CD4-positive, alpha-beta T cell treated with Interleukin-1 beta for 1 hour (primary cell): ENCODE measurements at places on chromosomes 11 and 22.

GRCh38 chr22:40498420-40499208 is 128.2 kb downstream of the SGSM3 start:
- DNase-seq, result no peak

- no peak for DNase-seq
These were observed 10.5 kb downstream of the PLAAT4 start for GRCh38 chr11:63547061-63547460.

DNA sequence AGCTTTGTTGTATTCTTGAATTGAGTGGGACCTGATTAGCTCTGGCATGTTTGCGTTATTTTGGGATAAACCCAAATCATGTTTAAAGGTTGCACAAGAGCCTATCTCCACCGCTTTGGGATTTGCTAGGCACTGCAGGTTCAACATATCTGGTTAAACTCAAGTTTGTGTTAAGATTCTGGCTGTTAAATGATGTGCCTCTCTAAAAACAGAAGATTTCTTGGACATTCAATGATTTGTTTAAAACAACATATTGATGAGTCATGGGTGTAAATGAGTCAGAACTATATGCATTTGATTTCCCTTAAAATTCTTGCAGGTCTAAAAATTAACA is 67.4 kb downstream of the AMOTL1 start:
- DNase-seq, result no peak

- no peak for DNase-seq
These were observed 116.5 kb upstream of the MTNR1B start for GRCh38 chr11:92852946-92853345.

GRCh38 chr11:65774525-65775306 is 6.1 kb downstream of the AP5B1 start:
- DNase-seq, result no peak

DNA sequence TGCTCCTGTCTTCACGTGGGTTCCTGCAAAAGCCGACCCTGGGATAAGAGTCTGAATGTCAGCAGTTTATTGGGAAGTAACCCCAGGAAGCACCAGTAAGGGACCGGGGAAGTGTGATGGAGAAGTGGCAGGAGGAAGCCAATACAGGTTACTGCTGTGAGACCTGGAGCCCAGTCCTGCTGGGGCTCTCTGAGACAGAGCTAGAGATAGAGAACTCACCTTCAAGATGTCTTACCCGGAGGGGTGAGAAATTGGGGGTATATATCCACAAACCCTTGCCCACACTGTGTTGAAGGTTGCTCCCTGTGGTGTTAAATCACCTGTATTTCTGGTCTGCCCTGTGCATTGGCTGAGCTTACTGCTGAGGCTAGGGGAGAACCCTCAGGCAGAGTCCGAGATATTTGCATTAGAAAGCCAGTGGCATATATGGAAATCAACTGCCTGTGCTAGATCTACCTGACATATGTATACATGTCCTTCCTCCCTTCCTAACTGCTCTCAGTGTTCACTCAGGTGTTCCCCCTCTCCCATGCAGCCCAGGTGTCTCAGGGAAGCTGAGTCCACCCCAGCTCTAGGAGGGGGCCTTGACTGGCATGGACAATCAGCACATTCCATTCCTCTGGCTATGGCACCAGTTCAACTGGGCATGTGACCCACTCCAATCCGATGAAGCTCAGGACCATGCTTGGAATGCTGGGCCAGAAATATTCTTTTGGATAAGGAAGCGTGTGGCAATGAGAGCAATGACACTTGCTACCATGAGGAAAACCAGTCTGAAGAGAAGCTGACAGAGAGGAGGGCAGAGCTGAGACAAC is 6.8 kb upstream of the MICAL2 start:
- DNase-seq, result no peak

DNA sequence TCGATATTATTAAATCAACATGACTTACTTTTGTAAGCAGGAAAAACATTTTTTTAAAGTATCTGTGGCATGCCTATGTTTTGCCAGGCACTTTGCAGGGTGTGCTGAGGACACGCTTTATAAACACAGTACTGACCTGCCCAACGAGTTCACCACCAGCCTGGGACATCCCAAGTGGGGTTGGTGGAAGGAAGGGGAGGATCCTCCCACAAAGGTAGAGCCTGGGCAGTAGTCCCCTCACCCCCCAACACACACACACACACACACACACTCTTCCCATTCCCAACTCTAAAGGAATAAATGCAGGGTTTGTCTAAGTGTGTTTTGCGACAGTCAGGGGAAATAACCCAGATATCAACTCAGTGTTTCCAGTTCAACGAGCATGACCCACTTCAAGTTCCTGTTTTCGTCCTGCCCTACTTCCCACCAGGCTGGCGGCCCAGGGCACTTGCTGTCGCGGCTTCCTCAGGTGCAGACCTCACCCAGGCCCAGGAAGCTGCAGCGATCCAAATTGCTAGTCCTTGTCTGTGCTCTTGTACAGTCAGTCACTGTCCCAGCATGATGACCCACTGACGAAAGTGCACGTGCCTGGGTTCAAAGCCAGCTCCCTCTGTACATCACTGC is 3.1 kb downstream of the CERK start:
- DNase-seq, result peak; percentile 79

GRCh38 chr11:93623179-93623578 is 38.3 kb upstream of the CEP295 start:
- DNase-seq, result no peak

DNA sequence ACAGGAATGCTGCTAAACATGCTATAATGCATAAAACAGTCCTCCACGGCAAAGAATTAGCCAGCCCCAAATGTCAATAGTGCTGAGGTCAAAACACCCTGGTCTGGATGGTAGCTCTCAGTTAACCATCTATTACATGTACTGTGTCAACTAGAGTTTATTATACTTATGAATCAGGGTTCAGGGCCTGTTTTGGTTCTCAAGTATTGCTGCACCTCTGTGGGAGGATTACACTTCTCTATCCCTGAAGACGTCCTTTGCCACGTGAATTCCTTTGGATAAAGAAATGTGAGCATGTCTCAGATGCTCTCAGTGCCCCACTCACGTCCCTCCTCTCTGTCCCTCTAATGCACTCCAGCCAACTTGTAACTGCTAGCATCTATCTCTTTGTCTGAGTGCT is 53.4 kb downstream of the SLC1A2 start:
- no peak for DNase-seq

- DNase-seq, result no peak
These were observed 26.6 kb downstream of the ATG16L2 start for GRCh38 chr11:72840780-72841179.

- DNase-seq, result peak; percentile 81
These were observed at the start of gene VEGFB for GRCh38 chr11:64233913-64234586. VEGFB (plus strand) TSS chr11:64234584; CDS start chr11:64234834, 250 bp downstream.

DNA sequence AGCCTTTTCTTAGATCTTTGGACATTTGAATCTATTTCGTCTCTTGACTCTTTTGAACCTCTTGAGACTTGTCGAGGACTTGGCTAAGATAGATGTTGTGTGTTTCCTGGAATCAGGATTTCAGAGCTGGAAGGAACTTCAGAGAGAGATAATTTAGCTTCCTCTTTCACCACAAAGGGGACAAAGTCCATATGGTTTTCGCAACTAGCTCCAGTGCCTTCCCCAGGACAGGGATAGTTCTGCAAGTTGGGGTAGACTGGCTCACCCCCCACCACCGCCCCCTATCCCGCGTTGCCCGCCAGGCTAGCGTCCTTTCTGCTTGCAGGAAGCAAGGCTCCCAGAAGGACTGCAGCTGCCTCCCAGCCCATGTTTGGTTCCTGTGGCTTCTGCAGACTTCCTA is 75.7 kb upstream of the MYO18B start:
- no peak for DNase-seq

- DNase-seq, result no peak
These were observed 25.3 kb downstream of the PLEKHB1 start for GRCh38 chr11:73671701-73672100.

DNA sequence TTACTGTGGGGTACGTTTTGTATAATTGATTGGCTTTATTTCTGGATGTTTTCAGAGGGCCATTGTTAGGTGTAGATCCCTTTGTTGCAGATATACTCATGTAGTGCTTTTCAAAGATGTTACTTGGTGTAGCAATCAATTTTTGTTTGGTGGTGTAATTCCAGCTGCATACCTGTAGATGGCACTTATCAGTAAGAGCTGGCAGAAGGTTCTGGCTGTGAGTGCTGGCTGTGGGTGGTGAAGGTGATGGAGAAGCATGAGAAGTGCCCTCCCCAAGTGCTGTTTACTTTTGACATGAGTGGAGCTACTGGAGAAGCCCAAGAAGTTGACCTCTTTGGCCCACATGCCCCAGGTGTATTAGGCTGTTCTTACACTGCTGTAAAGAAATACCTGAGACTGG is 1074.9 kb downstream of the FAM181B start:
- DNase-seq, result peak; percentile 4

DNA sequence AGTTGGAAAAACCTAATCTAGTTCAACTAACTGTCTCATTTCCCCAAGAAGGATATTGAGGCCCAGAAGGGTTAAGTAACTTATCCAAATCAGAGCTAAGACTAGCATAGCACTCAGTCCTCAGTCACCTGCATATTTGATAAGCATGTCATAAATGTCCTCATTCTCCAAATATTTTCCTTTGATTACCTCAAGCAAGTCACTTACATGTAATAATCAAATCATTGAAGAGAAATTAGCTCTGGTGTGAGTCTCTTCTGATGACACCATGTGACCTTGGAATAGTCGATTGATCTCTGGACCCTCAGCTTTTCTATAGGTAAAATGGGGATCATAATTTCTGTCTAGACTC is 48.8 kb upstream of the PICALM start:
- no peak for DNase-seq

DNA sequence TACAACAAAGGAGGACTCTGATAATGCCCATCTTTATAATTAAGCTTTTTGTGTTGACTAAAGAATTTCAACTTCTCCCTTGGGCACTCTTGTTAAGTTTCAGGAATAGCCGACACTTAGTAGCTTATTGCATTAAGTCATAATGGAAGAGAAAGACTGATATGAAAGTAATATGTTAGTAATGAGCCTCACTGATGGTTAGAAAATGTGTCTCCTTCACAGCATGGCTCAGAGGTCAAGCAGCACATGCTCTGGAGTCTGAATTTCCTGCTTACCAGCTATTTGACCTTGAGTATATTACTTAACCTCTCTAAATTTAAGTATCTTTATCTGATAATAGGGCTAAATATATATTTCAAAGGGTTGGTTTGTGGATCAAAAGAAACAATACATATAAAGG is 39.0 kb downstream of the PDGFD start:
- no peak for DNase-seq

- no peak for DNase-seq
These were observed 560 bp downstream of the PHOX2A start for GRCh38 chr11:72243173-72244059.

DNA sequence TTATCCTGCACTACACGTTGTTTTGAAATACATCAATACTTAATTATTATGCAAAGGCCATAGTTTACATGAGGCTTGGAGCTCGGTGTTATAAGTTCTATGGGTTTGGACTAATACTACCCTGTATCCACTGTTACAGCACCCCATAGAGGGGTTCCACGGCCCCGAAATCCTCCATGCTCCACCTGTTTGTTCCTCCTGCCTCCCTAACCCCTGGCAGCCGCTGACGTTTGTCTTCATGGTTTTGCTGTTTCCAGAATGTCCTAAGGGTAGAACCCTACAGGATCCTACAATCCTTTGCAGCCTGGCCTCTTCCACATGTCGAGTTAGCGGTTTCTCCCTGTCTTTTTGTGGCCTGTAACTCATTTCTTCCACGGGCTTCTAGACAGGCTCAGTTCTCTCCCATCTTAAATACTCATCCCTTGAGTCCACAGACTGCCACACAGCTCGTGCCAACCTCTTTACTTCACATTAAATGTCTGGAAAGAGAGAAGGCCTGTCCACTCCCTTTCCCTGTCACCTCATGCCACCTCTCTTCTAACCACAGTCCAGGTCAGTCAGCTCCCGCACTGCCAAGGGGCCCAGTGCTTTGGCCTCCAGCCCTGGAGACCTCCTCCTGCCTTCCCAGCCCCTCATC is 42.4 kb upstream of the TH start:
- no peak for DNase-seq

GRCh38 chr22:19509923-19510322 is 14.3 kb downstream of the CLDN5 start:
- DNase-seq, result no peak

- no peak for DNase-seq
These were observed 147.3 kb downstream of the CCDC34 start for GRCh38 chr11:27215471-27216269.

- DNase-seq, result no peak
These were observed 8.8 kb downstream of the ZBED4 start for GRCh38 chr22:49862496-49862776.

DNA sequence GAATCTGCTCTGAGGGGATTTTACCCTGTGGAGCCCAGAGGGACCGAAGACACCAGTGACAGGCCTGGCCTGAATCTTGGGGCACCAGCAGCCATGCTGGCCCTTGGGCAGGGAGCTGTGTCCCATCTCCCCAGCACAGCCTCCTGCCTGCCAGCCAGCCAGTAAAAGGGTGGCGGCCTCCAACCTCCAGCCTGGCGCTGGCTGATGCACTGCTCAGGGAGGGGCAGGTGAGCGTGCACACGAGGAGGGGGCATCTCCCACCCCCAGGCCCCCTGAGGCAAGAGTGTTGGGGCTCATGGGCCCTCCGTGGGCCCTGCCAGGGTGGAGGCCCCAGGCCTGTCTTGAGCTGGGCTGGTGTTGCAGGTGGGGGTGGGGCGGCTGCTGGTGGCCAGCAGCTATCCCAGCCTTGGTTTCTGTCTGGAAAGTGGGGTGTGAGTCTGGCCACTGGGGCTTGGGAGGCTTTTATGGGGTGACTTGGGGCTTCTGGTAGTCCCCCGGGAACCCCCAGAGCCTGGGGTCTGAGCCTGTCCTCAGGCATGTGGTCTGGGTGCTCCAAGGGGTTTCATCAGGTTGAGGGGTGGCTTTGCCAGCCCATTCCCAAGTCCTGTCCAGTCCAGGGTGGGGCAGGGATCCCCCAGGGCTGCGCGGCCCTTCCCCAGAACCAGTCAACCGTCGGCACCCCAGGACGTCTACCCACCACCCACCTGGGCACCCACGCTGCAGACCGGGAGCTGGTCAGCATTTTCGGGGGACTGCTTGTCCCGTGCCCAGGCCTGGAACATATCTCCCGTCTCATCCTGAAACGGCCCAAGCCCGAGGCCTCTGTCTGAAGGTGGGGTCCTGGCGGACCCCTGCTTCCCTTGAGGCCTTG is 17.8 kb downstream of the TSPAN4 start:
- no peak for DNase-seq

GRCh38 chr11:131288521-131289091 is 81.8 kb upstream of the NTM start:
- DNase-seq, result no peak

GRCh38 chr11:67267188-67268080 is 1.2 kb downstream of the GRK2 start:
- peak; percentile 44 for DNase-seq

DNA sequence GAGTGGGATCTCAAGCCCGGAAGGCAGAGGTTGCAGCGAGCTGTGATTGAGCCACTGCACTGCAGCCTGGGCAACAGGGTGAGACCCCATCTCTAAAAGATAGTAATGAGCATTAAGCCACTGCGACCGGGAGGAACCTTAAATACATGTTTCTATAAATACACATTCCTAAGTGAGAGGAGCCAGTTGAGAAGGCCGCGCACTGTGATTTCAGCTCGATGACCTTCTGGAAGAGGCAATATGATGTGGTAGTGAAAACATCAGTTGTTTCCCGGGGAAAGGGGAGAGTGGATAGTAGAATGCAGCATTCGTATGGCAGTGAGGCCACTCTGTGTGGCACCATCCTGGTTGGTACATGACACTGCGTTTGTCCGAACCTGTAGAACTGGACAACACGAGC is 18.0 kb downstream of the PTDSS2 start:
- no peak for DNase-seq

- DNase-seq, result no peak
These were observed 49.1 kb downstream of the GGTLC2 start for GRCh38 chr22:22693531-22693884.
